ENCODE measurements at places on chromosomes 2 and 18.

DNA sequence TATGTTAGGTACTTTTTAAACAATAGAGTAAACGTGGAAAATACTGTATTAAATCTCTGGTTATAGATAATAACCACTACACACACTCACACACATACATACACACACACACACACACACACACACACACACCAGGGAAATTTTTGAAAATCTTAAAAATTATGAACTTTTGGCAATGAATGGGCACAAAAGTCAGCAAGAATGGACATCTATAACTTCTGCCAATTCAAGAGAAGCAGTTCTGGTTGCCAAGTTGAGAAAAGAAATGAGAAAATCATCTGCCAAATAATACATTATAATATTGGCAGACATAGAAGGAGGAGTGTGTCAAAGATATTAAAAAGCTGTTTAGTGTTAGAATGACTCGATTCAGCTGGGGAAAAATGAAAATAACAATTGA is 42.9 kb upstream of the TMEM178A start:
- no peak for DNase-seq

DNA sequence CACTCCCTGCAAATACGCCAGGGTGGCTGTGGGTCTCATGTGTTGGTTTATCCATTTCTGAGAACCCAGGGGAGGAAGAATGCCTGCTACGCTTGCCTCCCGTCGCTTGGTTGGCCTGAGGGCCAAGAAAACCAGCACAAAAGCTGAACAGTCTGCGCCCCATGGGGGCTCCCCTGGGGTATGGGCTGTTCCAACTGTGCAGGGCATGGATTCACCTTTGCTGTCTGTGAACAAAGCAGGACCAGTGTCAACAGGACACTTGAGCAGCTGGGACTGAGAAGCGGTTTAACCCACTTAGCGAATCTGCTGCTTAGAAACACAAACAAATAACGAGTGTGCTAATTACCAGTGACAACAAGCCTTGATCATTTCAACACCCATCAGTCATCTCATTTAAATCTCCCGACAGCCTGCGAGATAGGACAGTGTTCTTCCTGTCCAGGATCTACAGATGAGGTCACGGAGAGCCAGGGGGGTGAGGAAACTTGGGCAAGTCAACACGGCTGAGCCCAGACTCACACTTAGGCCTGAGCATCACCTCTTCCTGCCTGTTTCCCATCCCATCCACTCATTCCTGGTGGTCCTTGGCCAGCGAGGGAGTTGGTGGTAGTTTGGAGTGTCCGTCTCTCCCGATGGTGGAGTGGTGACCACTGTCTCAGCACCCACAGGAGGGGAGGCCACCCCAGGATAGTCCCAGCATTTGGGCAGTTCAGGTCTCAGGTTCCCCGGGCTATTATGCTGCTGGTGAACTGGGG is 111.6 kb upstream of the HAAO start:
- no peak for DNase-seq

DNA sequence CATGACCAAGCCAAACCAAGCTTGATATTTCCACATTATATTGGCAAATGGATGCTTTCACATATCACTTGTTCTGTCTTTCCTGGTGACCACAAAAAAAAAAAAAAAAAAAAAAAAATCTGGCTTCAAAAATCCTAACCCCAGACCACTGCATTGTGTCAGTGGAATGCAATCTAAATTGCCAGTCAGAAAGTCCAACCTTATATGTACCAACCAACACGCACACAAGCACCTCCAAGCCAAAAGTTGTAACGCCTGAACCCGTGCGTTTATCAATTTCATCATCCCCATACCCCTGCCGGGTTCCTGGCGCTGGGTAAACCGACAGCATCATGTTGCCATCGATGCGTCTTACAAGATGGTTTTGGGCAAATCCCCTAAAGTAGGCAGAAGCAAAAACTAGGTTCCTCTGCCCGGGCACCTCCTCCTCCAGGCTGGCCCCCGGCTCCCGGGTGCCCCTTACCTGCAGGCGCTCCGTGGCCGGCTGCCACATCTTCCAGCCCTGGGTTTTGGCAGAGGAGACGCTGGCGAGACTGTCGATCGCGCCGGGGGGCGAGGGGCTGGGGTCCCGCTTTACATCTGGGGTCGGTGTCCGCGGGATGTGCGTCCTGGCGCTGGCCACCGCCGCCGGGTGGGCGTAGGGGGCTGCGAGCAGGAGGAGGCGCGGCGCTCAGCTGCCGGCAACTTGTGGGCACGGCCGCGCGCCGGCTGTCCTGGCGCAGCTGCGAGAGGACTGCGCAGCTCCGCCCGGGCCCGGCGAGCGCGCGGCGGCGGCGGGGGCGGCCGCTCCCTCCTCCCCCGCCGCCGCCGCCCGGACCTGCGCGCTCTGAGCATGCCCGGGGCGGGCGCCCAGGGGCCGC is at the start of gene PID1:
Gene PID1, minus strand, starts transcription at position 737 of the 860 bp plus-strand sequence. Its CDS starts 244 bp downstream, at position 493.
- peak; percentile 74 for DNase-seq

- DNase-seq, result no peak
Observed at GRCh38 chr2:217382794-217383193, 522.9 kb upstream of the TNP1 start.

DNA sequence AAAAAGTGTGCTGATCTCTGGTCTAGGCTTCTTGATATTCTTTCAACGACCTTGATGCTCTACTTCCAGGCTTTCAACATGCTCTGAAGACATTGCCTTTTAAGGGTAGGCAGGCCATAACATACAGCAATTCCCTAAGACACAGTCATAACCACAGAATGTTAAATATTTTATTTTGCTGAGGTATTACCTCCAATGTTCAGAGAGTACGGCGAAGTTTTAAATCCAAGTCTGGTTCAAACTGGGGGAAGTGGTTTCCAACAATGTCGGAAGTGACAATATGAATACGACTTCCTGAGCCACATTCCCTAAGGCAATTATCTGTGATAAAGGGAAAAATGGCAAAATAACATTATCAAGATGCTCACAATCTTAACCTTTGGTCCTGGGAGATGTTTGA is 1077.9 kb upstream of the PIK3C3 start:
- no peak for DNase-seq

DNA sequence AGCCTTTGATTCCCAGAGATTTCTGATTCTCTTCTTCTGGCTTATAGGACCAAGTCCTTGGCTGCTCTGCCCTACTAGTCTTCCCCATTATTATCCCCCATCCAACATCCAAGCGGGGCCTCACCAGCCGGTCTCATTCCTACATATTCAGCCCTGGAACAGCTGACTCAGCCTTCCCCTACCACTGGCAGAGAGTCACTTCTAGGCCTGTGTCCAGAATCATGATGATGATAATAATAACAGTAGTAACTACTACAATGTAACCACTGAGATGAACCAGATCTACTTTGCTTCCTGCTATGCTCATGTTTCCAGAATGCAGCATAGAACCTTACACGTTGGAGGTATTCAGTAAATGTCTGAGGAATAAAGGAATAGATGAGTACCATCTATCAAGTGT is 295.2 kb downstream of the SRBD1 start:
- peak; percentile 66 for DNase-seq

DNA sequence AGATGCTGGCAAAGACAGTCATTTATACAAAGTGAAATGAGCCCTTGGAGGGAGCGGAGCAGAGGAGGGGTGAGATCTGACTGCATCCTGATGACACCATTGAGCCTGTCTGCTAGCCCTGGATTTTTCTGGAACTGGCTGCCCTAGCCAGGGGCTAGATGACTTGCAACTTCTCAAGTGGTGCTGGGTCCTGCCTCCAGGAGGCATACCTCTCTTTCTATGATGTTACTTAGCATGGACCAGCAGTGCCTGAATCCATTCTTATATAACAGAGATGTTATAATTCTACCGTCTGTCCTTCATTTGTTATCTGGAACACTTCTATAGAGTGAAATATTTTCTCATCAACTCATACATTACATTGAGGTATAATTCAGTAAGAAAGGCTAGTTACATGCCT is 8.5 kb upstream of the TWIST2 start:
- DNase-seq, result no peak

GRCh38 chr2:213315168-213315876 is 31.1 kb downstream of the SPAG16 start:
- no peak for DNase-seq

- no peak for DNase-seq
Observed at GRCh38 chr2:16139663-16140615, 199.6 kb downstream of the MYCN start.

Measured in right forelimb (tissue), 1 donor.